ENCODE measurements at places on chromosomes 11 and 22.
A peak's percentile ranks its signal among the peaks of the same experiment; 100 is the strongest.

DNA sequence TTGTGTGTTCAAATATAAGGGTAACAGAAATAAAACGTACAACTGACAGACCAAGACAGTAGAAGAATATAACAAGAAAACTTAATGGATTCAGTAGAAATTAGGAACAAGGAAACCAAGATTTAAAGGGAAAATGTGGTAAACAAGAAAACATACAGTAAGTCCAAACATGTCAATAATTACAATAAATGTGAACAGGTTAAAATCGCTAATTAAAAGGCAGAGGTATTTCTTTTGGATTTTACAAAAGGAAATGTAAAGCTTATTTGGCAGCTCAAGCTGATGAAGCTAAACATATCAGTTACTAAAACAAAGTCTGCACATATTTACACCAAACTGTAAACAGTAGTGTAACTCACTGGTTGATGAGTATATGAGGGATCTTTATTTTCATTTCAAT, 2.3 kb upstream of the SLC22A12 start:
- no peak for DNase-seq

- peak; percentile 82 for DNase-seq
Observed at GRCh38 chr22:43996170-43996980, 27.7 kb upstream of the PARVB start.

DNA sequence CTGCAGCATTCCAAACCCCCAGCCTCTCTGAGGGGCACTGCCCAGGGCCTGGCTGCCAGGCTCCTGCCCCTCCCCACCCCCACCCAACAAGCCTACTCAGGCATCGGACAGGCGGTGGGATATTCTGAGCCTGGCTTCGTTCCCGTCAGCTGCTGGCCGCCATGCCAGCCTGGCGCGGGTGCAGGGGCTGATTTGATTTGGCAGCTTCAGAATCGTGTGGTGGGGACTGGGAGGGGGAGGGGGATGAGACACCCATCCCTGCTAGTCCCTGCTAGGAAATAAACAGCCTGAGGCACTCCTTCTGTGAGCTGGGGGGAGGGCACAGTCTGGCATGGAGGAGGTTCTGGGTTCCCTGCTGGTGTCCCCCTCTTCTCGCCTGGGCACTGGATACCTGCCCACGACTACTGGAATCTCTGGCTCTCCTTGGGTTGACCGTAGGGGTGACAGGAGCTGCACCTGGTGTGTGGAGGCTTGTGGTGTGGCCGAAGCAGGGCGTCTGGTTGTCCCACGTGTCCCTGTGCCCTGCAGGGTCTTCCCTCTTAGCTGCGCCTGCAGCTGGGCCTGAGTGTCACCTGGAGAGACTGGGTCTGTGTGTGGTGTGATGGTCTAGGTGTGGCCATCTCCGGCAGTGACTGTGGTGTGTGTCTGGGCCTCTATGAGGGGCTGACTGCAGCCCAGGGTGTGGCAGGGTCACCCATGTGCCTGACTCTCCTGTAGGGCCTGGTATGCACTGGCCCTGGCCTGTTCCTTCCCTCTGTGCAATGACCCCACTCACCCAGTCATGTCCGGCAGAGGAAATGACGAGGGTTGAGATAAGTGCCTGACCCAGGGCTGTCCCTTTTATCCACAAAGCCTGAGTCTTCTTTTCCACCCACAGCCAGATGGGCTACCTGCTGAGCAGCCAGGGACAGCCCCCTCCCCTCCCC, 42.2 kb downstream of the PDE2A start:
- no peak for DNase-seq

- DNase-seq, result no peak
Observed at GRCh38 chr11:42972741-42973140, 339.1 kb upstream of the API5 start.

DNA sequence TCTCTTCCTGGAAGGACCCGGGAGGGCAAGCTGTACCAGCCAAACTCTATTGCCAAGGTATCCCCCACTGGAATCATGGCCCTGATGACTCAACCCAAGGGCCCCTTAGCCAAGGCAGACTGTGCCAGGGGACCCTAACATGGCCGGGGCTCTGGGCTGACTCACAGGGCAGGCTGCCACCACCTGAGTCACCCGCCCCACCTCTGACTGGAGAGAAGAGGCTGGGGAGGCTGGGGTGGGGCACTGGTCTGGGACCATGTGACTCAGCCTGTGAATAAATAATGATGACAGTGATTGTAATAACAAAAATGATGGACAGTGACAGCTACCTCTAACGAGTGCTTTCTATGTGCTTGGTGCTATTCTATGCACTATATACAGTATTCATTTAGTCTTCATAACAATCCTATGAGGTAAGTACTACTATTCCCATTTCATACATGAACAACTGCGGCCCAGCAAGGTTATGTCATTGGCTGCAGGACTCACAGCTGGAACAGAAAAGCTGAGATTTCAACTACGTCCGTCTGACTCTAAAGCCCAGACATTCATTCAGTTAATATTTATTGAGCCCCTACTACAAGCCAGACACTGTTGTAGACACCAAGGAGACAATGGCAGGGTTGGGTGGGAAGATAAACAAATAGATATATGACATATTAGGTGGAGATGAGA, 84.2 kb downstream of the FBXO7 start:
- no peak for DNase-seq

GRCh38 chr11:32962016-32962415, 53.7 kb upstream of the DEPDC7 start:
- DNase-seq, result no peak

GRCh38 chr11:86906198-86906597, 49.0 kb downstream of the FZD4 start:
- DNase-seq, result no peak

DNA sequence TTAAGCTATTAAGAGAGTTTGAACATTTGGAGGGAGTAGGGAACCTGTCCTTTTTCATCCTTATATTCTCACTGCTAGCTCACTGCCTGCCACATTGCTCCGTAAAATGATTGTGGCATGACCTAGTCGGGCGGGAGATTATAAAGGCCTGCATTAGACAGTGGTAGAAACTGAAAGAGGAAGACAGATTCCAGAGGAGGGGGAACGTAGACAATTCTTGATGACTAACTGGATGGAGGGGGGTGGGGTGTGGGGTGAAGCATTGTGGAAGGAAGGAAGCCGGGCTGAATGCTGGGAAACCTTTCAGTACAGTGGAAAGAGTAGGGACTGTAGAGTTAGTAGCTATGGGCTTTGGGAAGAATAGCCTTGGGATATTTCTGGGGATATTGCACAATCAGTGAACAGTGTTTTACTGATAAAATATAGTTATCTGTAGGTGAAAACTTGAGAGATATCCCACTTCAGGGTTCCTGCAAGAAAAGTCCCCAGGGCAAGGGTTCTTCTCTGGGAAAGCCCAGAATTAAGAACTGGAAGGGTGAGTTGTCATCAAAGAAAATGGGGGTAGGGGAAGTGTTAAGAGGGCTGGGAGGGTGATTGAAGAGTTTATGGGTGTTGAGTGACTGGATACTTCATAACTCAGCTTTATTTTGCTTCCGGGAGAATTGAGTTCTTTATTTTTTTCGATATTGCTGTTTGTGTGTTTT, 2.1 kb downstream of the MED15 start:
- peak; percentile 56 for DNase-seq

DNA sequence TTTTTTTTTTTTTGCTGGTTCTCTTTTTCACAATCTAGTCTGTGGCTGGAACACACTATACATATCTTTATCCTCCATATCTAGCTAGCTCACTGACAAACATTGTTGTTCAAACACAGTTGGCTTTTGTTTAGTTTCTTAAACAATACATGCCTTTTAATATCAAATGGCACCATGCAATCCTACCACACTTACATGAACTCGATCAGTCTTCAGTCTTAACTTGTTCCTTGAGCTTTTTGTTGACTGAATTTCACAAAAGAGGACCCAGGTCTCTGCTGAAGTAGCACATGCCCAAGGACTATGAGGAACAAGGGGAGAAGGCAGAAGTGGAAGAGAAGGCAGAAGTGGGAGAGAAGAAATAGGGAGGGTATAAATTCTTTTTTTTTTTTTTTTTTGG, 25.5 kb downstream of the TMEM123 start:
- DNase-seq, result no peak

GRCh38 chr11:101428918-101429317, 154.9 kb downstream of the TRPC6 start:
- no peak for DNase-seq

GRCh38 chr11:64856382-64857227, 12.2 kb upstream of the CDC42BPG start:
- peak; percentile 76 for DNase-seq

DNA sequence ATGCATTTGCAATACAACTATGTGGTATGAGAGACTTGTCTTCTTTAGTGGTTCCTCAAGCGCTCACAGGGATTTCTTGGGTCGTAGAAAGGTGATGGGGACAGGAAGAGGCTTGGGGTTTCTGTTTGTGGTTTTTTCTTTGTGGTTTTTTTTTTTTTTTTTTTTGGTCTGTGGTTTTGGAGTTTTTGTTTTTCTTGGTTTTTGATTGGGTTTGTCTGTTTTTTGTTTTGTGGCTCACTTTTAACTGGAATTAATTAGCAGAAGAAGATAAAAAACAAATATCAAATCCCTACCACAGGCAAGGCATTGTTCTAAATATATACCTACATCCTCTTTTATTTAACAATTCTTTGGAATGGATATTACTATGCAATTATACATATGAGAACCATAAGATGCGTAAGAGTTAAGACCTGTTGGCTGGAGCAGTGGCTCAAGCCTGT, 5.5 kb downstream of the TTC28 start:
- peak; percentile 67 for DNase-seq

- DNase-seq, result no peak
Observed at GRCh38 chr11:94793822-94794221, 25.7 kb downstream of the AMOTL1 start.

GRCh38 chr22:20027966-20028854, 7.3 kb downstream of the TANGO2 start:
- no peak for DNase-seq

DNA sequence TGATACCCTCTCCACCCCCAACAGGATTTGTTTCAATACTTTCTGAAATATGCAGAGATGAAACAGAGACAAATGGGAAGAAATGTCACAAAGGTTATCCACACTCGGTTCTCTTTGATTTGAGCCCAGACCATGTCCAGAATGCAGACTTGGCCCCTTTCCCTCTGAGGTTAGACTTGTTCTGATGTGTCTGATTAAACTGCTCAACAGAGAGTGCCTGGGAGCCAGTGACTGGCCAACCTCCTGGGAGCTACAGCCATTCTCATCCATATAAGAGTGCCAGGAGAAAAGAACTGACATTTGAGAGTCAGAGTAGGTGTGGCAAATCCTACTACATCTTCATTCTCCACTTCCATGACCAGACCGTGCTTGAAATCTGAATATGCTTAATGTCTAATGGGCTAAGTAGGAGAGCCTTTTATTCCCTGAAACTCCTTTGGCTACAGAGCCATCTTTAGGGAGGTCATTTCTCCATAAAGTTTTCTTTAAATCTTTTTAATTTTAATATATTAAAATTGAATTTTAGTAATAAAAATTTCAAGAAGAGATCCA, 201.4 kb downstream of the BLID start:
- DNase-seq, result no peak

DNA sequence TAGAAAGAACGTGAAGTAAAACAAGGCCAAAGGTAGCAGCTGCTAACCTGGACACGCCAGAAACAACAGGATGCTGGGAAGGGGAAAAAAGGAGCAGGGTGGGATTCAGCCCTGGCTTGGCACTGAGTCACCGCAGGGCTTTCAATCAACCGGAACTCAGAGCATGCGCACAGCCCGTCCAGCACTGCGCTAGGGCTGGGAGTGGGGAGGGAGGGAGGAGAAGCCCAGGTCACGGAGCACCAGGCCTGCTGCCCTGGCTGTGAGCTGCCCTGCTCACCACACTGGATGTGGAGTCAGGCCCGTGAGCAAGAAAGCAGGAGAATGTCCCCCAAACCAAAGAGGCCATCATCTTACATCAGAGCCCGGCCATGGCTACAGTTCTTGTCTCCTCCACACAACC, 51.5 kb downstream of the APOL1 start:
- DNase-seq, result no peak

- no peak for DNase-seq
Observed at GRCh38 chr11:109034339-109034696, 369.4 kb downstream of the DDX10 start.

DNA sequence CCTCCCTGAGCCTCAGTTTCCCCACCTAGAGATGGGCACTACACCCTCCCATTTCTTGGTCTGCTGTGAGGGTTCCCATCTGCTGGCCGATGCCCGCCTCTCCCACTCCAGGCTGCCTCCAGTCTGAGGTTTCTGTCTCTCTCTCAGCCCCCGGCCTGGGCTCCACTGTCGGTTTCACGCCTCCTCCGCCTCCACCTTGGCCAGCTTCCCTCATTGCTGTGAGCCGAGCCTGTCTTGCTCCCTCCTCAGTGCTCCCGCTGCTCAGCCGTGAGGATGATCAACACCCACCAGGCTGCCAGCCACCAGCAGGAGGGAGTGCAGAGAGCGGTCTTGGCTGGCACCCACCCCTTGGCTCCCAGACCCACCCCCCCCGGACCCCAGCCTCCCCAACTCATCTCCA, 61.0 kb downstream of the CYTH4 start:
- no peak for DNase-seq

DNA sequence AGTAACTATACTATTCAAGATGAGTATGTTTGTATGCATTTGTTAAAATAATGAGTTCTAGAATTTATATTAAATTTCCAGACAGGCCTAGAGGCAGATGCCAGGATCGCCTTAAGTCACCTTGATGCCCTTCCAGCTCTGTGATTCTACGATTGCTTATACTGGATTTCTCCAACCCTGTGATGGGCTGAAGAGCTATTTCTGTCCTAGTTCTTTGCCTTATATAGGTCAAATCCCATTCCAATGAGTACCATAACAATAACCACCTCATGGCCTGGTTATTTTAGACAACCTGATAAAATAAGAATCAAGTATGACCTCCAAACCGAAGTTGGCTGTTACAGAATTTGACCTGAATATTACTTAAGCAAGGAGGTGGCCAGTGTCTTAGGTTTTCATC, 79.8 kb upstream of the BLID start:
- no peak for DNase-seq

- peak; percentile 33 for DNase-seq
Observed at GRCh38 chr22:22771696-22772377, 115.8 kb upstream of the IGLL5 start.

GRCh38 chr11:117019871-117020270, 78.4 kb downstream of the SIK3 start:
- DNase-seq, result no peak

GRCh38 chr11:10181811-10182210, 112.2 kb downstream of the SBF2 start:
- DNase-seq, result no peak

DNA sequence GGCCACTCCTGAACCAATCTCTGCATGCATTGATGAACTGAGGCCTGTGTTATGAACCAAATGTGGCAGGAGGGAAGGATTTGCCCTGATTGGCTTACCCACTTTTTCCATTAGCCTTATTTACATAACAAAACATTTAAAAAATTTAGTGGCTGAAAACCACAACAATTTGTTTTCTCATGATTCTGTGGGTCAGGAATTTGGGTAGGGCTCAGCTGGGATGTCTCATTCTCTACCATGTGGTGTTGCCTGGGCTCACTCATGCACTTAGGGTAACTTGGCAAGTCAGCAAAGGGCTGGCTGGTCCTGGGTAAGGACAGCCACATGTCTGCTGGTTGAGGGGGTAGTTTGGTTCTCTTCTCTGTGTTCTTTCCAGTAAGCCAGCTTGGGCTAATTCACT, 35.1 kb upstream of the CYP2R1 start:
- DNase-seq, result no peak
